NCI-H510A (cell line): ENCODE measurements at places on chromosomes 3 and 15.

- no peak for DNase-seq
These were observed 718.9 kb downstream of the NLGN1 start for GRCh38 chr3:174116421-174116820.

GRCh38 chr3:16073203-16073602 is 101.3 kb upstream of the GALNT15 start:
- no peak for DNase-seq

- no peak for DNase-seq
These were observed 22.2 kb upstream of the PCSK6 start for GRCh38 chr15:101511717-101512116.

DNA sequence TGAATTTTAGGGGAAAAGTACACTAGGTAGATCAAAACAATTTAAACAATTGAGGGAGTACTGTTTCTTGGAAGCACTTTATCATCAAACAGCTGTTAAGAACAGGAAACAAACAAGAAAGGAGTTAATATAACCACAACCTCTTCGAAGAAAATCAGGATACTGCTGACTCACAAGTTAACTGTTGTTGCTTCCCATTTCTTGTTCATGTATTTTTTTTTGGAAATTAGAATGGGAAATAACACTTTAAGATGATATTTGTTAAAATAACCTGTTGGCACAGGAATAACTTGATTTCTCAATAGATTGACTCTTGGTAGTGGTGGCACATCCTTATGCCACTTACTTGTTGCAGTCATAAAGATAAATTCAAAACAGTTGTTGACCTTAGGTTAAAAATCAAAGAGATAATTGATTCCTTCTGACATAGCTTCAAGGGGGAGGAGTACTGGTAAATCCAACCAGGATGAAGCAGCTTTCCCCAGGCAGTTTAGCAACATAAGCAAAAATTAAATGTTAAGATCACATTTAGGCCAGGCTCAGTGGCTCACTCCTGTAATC is 3.3 kb downstream of the BNIP2 start:
- no peak for DNase-seq

DNA sequence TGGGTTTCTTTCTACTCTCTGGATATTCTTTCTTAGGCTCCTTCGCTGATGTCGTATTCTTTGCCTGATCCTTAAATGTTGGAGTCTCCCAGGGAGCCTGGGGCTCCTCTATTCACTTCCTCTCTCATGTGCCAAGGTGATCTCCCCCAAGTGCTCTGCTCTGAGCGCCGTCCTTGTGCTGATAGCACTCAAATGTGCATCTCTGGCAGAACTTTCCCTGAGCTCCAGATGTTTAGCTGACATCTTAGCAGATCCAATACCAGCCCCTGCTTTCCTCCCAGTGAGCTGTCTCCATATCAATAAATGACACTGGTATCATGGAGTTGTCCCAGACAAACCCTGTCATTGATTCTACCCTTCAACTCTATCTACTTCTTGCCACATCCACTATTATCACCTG is 62.4 kb downstream of the NTRK3 start:
- no peak for DNase-seq

- DNase-seq: no peak
These were observed 200.3 kb upstream of the UMPS start for GRCh38 chr3:124529826-124530571.

GRCh38 chr3:16587681-16588060 is 17.6 kb downstream of the DAZL start:
- DNase-seq: no peak

- DNase-seq: no peak
These were observed 81.8 kb downstream of the MYH15 start for GRCh38 chr3:108428586-108428985.

GRCh38 chr15:31228980-31229826 is 97.4 kb upstream of the KLF13 start:
- DNase-seq: peak; percentile 14

- no peak for DNase-seq
These were observed 915 bp upstream of the APH1B start for GRCh38 chr15:63276342-63277037.

GRCh38 chr3:37580237-37580636 is 281.4 kb upstream of the CTDSPL start:
- DNase-seq: no peak

- DNase-seq: no peak
These were observed 13.0 kb downstream of the TGM5 start for GRCh38 chr15:43253431-43254403.

DNA sequence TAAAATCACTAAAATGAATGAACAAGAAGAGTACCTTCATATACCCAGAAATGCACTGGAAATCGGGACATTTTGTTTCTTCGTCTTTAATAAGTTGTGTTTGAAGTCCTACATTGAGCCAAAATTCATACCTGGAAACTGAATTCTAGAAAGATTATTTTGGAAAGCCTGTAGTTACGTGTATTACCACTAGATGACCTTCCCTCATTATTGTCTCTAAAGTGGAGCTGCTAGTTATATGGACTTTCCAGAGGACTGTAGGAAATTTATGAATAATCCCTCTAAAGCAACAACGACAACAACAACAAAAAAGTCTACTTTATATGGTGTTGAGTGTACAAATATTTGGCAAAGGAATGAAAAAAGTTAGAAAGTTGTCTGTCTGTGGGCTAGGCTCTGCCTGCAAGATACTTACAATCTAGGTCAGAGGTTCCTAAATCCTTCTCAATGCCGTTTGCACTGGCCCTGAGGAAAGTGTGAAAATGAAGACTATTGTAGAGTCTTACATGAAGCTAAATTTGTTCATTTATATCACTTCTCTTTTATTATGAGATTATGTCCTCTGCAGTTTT is 234.8 kb upstream of the NR2E3 start:
- no peak for DNase-seq

DNA sequence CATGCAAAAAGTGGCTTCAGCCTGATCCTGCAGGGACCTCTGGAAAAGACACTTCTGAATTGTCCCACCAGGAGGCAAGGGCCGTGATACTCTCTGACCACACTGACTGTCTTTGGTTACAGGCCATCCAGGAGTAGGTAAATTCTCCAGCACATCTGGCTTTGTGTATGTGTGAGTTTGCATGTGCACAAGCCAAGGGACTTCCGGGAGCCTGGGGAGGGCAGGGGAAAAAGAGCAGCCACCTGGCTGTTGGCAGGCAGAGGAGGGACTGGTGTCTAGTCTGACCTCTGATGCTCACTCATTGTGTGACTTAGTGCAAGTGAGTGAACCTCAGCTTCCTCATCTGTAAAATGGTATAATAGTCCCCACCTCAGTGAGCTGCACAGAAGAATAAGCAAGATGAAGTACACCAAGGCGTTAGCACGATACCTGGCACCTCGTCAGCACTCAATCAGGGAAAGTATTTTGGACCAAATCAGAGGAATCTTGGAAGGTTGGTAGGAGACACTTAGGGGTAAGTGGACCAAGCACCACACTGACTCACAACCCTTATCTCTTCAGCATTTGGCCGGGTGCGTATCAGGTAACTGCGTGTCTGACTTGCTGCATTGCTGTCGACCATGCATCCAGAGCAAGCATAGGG is 19.1 kb downstream of the KLHL6 start:
- no peak for DNase-seq

- DNase-seq: no peak
These were observed 492.4 kb downstream of the OTOL1 start for GRCh38 chr3:161989012-161989411.

GRCh38 chr3:17894434-17895060 is 152.1 kb upstream of the TBC1D5 start:
- DNase-seq: no peak

DNA sequence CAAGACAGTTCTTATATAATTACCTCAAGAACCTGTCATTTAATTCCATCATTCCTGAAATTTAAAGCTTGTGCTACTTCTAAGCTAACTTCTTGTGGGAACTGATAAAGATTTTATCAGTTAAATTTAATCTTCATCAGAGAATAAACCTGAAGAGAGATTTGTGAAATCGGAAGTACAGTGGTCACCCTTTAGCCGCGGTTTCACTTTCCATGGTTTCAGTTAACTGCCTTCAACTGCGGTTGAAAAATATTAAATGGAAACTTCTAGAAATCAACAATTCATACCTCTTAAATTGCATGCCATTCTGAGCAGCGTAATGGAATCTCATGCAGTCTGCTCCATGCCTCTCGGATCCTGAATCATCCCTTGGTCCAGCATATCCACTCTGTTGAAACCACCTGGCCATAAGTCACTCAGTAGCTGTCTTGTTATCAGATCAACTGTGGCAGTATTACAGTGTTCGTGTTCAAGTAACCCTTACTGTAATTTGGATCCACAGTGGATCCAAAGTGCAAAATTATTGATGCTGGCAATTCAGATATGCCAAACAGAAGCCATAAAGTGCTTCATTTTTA is 626.1 kb downstream of the CADM2 start:
- DNase-seq: no peak

- DNase-seq: no peak
These were observed 165.6 kb downstream of the GMNC start for GRCh38 chr3:190696777-190697501.

DNA sequence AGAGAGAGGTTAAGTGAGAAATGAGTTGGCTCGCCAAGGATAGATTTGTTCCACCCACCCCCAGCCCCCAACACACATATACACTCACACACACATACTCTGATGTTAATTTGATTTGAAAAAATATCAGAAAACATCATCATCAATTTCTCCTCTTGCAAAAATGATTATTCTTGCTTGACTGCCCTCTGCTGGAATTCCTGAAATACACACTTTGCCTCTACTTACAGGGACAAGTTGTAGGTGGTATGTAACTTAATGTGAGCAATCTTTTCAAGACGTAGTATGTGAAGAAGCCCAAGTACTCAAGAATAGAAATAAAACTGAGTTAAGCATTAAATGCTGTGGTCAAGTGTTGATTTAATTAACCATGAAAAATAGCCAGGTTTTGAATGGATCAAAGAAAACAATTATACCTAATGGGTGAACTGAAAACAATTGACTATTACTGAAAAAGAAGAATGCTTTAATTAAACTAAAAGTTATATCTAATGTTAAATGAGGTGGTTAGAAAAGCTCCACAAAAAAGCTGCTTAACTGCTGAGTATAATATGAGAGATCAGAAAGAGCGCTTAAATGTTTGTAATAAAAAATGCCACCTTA is 46.6 kb upstream of the MDFIC2 start:
- no peak for DNase-seq

- no peak for DNase-seq
These were observed 174.7 kb downstream of the UACA start for GRCh38 chr15:70588613-70589012.

GRCh38 chr3:123733805-123734526 is 149.1 kb upstream of the HACD2 start:
- no peak for DNase-seq

DNA sequence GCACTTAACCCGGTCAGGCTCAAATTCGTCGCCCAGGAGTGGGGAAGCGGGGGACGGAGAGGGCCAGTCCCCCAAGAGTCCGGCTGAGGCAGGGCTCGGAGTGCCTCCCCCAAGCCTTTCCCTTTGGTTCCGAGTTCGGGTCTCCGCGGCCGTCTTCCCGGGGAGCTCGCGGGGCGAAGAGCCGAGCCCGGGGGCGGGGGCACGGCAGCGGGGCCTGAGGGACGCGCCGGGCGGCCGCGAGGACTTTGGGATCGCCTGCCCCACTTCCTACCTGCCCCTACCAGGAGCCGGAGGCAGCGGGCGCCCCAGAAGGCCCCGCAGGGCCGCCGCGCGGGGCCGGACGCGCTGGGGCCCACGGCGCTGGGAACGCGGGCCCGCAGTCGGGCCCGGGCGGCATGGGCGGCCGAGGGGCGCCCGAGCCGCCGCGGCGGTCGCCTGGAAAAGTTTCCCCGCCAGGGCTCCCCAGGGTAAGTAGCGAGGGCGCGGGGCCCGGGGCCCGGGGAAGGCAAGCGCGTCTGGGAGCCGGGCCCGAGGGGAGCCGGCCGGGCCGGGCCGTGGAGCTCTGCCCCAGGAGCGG is 2.8 kb downstream of the FURIN start:
- no peak for DNase-seq

- no peak for DNase-seq
These were observed 456.3 kb upstream of the ARRDC4 start for GRCh38 chr15:97504031-97504792.

DNA sequence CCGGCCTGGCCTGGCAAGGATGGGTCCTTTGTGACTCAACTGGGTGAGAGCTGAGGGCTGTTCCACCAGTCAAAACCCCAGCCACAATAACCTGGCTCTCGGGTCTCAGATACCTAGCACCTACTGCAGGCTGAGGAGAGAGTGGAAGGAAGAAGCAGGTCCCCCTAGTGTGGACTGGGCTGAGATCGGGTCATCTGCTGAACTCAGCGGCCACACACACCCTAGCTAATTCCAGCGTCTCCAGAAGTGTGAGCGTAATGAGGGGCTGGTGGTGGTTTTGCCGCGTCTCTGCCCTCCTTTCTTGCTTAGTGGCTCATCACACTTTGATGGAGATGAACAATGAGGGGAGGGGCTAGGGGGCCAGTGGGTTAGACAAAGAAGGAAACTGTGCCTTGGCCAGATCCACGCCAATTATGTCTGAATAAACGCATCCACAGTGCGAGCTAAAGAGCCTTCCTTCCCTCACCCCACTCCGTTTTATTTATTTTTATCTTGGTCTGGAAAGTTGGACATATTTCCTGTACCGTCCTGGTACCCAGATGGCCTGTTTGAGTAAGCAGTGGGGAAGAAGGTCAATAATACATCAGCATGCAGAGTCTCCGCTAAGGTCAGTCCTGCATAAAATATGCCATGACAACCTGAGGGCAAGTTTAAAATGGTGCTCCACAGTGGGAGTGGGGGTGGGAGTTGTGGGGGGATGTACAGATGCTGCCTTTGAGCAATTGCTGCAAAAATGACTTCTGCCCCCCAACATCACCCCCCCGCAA is 370.0 kb downstream of the WDR72 start:
- no peak for DNase-seq

DNA sequence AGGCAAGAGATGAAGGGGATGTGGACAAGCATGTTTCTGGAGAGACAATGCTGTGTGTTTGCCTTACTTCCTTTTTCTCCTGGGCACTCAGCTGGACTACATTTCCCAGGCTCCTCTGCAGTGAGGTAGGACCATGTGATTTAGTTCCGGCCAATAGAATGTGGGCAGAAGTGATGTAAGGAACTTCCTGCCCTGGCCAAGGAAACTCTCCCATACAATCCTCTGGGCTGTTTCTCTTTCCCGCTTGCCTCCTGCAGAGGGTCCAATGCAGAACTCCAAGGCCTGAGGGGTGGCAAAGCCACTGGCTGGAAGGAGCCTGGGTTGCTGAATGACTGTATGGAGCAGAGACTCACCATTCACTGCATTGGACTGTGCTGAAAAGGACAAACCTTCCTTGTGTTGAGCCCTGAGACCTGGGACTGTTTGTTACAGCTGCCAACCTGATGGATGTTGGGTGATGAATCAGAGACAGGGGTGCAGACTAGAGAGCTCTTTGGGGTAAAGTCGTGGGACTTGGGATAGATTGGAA is 82.7 kb upstream of the SLC6A6 start:
- no peak for DNase-seq

GRCh38 chr15:68735610-68736009 is 85.1 kb downstream of the ANP32A start:
- DNase-seq: no peak

DNA sequence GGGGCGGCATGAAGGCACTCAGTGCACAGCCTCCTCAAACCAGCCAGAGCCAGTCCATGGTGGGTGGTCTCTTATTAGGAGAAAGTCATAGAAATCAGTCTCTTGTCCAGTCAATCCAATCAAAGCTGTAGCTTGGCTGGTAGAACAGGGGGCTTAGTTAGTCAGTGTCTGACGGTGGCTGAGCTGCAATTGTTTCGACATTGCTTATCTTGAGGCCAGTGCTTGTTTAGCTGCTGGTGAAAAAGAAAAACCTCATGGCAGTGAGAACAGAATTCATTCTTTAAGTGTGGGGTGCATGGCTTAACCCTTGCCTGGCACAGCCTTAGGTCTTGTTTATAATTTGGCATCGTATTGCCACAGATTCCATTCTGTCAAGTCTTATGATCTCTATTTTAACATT is 53.9 kb downstream of the FGD5 start:
- DNase-seq: no peak
